ENCODE measurements at places on chromosomes 7 and 10.

DNA sequence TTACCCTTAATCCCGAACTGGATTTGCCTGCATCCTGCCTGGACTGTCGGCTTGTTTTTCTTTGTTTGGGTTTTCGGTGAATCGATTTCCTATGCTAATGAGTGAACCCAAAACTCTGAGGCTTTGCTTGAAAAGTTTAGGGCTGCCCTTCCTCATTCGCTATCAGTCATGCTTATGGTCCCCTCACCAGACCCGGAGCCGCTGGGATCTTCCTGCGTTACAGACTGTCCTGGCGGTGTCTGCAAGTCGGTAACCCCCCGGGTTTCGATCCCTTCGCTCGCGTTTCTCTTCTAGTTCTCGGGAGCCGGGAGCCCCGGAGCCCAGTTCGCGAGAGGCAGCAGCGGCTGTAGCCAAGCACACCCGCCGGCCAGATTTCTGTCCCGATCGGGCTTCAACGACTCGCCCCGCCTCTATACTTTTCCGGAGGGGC lies 2.2 kb downstream of the EMX2 start:
- DNase-seq = no peak

GRCh38 chr10:77619964-77620703 lies 17.5 kb downstream of the KCNMA1 start:
- no peak for DNase-seq

- DNase-seq = no peak
Observed at GRCh38 chr10:129074939-129075338, 392.1 kb upstream of the MGMT start.

GRCh38 chr7:73841689-73842066 lies 638 bp downstream of the METTL27 start:
- peak; percentile 68 for DNase-seq

GRCh38 chr10:30970760-30971460 lies 60.8 kb downstream of the ZNF438 start:
- no peak for DNase-seq

DNA sequence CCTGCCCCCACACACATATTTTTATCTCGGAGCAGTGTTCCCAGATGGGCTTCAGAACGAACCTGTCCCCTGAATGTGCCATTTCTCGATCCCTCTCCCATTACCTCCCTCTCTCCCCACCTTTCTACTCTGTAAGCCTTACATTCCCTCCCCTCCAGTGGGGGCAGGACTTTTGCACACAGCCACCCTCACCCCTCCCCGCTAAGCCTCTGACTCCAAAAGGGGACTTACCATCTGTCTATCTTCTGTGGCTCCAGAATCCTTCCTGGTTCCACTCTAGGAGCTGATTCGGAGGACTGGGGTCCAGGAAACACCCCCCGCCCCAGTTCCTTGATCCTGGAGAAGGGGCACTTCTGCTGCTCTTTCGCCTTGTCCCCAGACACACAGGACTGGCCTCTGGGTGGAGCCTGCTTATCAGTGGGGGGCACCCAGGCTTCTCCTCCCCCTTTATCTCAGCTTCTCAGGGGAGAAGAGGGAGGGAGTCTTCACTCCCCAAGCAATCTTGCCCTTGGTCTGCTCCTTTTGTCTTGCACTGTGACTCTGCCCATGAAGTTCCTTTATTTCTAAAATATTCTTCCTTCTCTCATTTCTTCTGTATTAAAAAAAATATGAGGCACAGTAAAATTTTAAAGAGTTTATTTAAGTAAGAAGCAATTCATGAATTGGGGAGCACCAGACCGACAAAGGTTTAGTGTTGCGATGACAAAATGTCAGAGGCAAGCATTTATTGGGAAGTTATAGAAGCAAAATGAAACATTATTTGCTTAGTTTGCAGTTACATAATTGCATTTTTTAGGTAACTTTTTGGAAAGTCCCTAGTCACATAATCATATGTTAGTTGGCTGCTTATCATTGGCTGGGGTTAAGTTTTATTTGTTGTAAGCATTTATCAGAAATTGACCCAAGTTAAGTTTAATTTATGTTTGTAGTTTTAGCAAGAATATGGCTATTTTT lies at the start of gene KEL:
Gene KEL (minus strand): TSS at position 391 of the 954 bp plus-strand sequence. CDS start 157 bp downstream, at position 234.
- no peak for DNase-seq

- DNase-seq = peak; percentile 26
Observed at GRCh38 chr10:49163741-49164140, 24.4 kb downstream of the TMEM273 start.

DNA sequence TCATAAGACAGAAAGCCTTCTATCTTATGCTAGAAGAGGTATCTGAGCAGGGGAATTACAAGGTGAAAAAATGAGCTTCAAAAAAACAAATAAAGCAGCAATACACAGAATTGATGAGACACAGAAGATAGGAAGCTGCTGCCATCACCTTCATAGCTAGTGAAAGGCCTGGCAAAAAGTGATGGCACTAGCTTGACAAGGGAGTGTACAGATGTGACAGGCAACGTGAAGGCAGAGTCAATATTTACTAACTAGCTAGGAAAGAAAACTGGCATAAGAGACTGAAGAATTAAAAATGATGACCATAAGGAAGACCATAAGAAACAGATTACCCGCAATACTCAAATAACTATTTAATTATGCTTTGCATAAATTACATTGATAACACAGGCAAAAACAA lies 9.4 kb downstream of the GPR22 start:
- no peak for DNase-seq

- DNase-seq = no peak
Observed at GRCh38 chr10:61987951-61988379, 86.5 kb downstream of the ARID5B start.

- no peak for DNase-seq
Observed at GRCh38 chr7:141991140-141991539, 4.5 kb upstream of the MGAM start.

- no peak for DNase-seq
Observed at GRCh38 chr7:90972906-90973550, 291.2 kb upstream of the FZD1 start.

DNA sequence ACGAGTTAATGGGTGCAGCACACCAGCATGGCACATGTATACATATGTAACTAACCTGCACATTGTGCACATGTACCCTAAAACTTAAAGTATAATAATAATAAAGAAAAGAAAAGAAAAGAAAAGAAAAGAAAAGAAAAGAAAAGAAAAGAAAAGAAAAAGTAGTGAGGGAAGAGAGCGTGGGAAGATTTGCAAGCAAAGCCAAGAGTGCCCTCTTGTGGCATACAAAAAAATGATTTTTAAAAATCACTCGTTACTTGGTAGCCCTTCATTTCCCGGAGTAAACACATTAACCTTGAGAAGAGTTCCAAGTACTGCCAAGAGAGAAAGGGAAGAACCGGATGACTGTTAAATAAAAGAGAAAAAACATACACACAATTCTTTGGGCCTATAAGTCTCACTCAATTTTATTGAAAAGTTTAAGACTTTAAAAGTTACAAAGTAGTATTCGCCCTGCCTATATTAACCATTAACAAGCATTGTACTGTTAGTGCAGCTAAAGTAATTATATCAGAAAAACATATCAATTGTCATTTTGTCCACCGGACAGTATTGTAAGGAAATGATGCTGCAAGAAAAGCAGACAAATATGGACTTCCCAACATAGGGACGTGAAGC lies 6.2 kb upstream of the CH25H start:
- DNase-seq = peak; percentile 55

DNA sequence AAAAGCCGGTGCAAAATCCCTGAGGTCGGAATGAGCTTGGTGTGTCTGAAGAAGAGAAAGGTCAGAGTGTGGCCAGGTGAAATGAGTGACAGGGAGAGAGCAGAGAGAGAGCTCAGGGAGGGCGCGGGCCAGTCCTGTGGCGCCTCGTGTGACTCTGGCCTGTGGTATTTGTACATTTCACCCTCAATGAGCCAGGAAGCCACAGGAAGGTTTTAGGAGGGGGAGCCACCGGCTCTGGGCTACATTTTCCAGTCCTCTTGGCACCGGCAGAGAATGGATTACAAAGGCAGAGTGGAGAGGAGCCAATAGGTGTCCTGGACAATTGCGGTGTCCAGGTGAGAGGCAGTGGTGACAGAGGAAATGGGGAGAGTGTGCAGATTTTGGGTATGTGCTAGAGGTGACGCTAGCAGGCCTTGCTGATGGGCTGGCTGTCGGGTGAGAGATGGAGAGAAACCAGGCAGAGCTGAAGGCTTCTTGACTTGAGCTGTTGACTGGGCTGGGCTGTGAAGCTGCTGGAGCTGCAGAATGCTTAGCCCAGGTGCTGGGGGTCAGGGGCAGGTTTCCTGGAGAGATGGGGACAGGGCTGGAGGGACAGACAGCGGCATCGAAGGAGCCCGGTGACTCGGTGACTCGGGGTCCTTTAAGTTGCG lies 38.1 kb downstream of the COL13A1 start:
- no peak for DNase-seq

DNA sequence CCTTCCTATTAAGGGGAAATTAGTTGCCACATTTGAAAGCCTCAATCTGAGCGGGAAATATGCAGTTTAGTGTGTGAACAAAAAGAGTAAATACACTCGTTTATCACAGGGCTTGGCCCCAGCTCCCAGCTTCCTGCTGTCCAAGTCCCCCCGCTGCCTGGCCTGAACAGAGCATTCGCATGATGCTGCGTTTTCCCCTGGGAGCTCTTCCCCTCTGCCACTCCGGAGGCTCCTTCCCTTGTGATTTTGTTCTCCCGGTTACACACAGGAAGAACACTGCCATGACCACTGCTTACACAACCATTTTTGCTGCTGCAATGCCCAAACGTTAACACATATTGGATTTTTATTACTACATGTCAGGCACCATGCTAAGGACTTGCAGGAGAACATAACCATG lies 120.7 kb upstream of the ADARB2 start:
- no peak for DNase-seq

DNA sequence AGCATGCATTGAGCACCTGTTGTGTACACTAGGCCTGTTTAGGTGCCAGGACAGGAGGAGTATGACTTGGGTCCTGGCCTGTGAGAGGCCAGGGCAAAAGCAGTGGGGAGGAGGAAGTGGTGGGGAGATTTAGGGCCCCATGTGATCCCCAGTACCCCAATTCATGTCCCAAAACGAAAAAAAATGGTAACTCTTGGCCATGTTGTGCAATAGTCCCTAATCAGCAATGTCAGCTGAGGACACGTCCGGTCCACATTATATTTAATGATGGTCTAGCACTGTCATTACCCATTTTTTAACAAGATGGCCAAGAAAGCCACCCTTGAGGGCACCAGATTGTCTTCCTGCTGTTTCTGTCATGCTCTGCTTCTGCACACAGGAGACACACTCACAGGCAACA lies 142.0 kb upstream of the RET start:
- no peak for DNase-seq

DNA sequence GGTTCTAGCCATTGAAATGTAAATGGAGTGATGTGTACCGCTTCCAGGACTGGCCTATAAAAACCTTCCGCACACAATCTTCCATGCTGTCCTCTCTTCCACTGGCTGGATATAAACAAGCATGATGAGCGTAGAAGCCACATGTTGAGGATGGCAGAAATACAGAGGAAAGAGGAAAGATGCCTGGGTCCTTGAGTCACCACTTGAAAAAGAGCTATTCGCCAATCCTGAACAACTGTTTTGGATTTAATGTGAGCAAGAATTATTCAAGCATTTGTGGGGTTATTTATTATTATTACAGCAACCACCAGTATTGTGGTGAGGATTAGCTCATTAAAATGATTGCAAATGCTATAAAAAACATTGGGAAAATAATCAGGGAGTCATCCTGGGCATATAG lies 45.8 kb upstream of the PLXNA4 start:
- no peak for DNase-seq

DNA sequence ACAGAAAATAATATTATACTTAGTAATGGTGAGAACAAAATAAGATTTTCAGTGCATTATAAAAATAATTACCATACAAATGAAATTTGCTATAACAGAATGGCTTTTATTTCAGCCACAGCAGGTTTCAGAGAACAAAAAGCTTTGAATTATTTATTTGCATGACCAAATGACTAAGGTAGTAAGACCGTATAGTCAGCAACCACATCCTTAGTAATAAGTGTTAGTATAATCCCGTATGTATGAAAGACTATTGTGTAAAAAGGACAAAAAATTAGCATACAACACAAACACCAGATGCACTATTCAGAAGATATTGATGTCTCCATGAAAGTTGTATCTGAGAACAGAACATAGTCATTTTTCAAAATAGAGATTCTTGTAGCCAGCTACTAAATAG lies 12.2 kb downstream of the PDZD8 start:
- peak; percentile 78 for DNase-seq

- no peak for DNase-seq
Observed at GRCh38 chr10:126094537-126094936, 198.2 kb downstream of the FANK1 start.

DNA sequence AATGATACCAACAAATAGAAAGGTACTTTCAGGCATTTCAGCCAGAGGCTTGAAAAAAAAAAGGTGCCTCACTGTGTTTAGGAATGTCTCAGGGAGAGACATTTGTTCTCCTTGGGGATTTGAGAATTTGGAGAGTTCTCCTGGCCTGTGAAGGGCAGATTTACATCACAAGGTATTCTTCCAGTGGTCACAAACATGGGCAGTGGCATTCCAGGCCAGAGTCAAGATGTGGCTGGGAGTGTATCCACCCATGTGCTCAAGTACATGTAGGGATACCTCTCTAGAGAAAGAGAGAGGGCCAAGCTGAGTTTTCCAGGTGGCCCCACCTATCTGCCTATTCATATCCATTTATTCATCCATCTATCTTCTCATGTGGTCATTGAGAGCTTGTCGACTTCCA lies 253.8 kb downstream of the LRMDA start:
- no peak for DNase-seq

DNA sequence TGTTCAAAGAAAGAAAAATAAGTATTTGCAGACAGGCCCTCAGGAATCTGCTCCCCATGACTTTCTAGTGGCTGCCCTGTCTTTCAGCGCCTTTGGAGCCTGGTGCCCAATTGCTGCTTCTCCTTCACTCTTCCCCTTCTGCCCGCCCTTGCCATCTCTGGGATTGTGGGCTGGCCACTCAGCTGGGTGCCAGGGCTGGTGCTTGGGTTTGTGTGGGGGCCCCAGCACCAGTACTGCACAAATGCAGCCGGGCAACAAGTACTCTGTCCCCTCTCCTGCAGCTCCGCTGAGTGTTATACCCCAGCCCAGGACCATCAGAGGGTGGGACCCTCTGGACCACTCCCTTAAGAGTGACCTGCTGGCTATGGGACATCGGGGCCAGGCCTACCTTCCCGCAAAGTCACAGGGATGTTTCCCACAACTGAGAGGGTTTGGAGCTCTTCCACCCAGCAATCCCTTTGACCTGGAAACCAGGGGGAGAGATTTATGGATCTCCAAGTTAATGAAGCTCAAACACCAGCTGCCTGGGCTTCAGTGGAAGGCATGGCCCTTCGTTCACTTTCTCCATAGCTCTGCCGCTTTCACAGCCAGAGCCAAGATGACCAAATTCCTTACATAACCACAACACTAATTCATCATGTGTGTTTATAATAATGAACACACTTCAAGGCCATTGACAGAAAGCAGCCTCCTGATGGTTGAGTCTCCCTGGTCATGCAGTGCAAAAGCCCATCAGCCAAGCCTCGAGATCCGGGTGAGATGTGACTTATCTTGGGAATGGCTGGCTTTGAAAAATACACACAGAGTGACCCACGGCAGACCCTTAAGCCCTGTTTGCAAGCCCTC lies 313.9 kb upstream of the ZNF32 start:
- DNase-seq = no peak

DNA sequence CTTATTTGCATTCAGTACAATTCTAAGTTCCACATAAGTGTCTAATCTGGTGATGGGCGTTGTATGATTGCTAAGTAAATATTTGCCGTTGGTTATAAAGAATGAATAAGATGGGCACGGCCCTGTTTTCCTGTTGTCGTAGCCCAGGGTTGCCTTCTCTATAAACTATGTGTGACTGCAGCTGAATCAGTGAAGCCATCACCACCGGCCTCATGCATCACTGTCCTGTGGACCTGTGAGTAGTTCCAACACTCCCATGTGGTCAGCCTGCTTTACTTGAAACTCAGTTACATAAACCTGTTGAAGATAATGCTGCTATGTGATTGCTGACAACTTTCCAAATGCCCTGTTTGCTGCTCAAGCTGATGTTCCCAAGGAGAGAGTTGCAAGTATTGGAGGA lies 21.6 kb upstream of the KLF6 start:
- DNase-seq = peak; percentile 51

All from RKO (cell line).